ENCODE measurements at places on chromosomes 1 and 21.

GRCh38 chr1:24438423-24438901 is 22.9 kb downstream of the NIPAL3 start:
- no peak for DNase-seq

DNA sequence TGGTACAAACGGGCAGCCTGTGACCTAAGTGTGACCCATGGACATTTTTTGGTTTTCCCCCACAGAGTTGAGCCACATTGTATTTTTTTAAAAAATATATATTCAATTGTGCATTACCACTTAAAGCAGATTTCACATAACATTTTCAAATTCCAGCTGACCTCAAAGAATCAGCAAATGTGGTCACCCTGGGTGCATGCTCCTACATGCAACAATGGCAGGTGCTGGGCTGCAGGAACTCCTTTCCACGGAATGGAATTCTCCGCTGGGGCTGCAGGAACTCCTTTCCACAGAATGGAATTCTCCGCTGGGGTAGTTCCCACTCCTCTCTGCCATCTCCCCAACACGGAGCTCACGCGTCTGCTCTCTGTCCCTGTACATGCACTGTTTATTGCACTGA is 68.7 kb downstream of the MAP10 start:
- DNase-seq = no peak

DNA sequence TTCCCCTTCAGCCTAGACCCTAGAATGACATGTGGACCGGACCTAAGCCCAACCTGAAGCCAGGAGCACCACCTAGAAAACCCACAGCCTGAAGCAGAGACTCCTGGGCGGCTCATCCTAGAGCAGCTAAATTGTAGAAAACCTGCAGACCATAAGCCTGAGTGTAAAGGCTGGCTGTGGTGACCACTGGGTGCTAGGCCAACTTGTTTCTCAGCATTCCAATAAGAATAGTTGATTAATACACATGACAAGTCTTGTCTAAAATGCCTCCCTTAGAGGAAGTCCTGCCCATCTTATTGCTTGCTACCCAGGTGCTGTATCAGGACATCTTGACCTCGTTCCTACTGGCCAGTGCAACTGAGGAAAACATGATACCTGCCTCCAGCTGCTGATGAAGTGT is 23.3 kb upstream of the CASQ2 start:
- DNase-seq = no peak

DNA sequence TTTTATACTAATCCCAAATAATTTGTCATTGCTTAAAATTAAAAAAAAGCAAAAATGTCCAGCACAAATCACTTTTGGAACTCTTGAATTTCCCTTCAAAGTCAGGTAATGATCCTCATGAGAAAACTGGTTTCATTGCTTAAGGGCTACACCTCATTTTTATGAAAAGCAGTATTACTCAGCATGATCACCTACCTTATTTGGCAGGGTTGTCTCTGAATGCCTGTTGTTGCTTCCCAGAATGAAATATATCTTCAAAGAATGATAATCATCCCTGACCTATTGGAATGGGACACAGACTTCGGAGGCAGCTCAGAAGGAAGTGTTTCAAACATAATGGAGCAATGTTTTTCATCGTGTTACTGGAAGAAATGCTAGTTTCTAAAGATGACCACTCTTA is 29.7 kb downstream of the C1orf21 start:
- no peak for DNase-seq

GRCh38 chr1:246274186-246274585 is 232.9 kb downstream of the SMYD3 start:
- DNase-seq = no peak

GRCh38 chr1:197782722-197783360 is 7.6 kb upstream of the DENND1B start:
- no peak for DNase-seq

GRCh38 chr1:147167365-147167764 is 4.9 kb downstream of the PRKAB2 start:
- no peak for DNase-seq

GRCh38 chr1:89261926-89262515 is 10.6 kb downstream of the GBP5 start:
- no peak for DNase-seq

DNA sequence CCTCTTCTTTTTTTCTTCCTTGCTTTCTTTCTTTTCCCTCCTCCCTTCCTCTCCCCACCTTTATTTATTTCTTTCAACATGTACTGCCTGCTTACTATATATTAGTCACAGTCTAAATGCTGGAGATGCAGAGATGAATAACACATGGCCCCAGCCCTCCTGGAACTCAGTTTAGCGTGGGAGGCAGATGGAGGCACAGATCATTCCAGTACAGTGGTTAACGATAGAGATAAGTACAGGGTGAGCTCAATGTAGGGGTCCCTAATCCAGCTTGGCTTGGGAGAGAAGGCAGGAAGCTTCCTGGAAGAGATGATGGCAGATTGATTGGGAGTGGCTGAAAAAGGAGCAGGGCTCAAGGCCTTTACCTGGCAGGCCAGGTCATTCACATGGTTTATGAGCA is 55.6 kb upstream of the PPP2R5A start:
- no peak for DNase-seq
